ENCODE measurements at places on chromosomes 5 and 9. TPM values are rescaled to one million over a fixed set of nuclear protein-coding genes. Genes with fewer than 3 reads are reported as not detected.
A peak's percentile ranks its signal among the peaks of the same experiment; 100 is the strongest.

The AQP7 gene
- total RNA-seq: 0.55 TPM

The GABRA6 gene
- not detected for total RNA-seq

The HAVCR2 gene
- total RNA-seq: 66.9 TPM

The CAMK4 gene
- 66.1 TPM for total RNA-seq

The ORM2 gene
- not detected for total RNA-seq

The ENG gene
- 14.1 TPM for total RNA-seq

The OR1Q1 gene
- not detected for total RNA-seq

DNA sequence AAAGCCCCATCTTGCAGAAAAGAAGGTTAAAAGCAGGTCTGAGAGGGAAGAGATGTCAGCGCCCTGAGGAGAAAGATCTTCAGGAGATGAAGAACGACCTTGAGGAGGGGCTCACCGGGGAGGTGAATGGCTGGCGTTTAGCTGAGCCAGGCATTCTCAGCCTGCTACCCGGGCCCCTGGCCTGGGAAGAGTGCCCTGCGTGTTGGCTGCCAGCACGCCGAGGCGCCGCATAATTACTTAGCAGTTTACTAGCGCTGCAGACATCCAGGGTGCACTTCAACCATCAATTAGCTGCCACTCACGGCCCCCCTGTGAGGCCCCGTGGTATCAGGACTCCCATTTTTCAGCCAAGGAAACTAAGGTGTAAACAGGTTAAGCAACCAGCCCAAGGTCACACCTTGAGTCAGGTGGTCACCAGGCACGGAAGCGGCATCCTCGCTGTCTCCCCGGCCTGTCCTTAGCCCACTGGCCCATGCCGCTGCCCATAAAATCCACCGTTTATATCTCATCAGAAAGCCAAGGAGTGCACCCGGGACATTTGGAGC is 551.9 kb downstream of the BNC2 start:
- no peaks in the 10 kb centered on the region for H3K36me3 ChIP-seq
- no peak overlapping the region for H3K4me3 ChIP-seq
- H3K4me1 ChIP-seq: no peaks in the 10 kb centered on the region
- DNase-seq: no peak
- no peaks in the 10 kb centered on the region for H3K27me3 ChIP-seq

DNA sequence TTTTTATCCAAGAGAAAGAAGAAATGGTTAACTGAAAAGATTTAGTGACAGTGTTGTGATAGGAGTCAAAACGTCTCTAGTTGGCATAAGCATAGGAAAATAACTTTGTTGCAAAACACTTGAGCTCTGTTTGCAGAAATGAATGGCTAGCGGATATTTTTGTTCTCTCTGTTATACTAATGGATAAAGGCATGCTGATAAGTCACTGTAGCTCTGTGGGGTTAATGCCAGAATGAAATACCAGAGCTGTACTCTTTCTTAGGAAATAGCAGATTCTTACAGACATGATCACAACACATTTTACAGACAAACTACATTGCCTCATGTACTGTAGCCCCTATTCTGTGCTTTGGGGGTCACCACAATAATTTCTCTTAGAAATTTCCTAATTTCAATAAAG is 202.8 kb downstream of the DMRTA1 start:
- DNase-seq: no peak
- H3K36me3 ChIP-seq: no peaks in the 10 kb centered on the region
- H3K27me3 ChIP-seq: no peaks in the 10 kb centered on the region
- H3K27ac ChIP-seq: no peak overlapping the region

DNA sequence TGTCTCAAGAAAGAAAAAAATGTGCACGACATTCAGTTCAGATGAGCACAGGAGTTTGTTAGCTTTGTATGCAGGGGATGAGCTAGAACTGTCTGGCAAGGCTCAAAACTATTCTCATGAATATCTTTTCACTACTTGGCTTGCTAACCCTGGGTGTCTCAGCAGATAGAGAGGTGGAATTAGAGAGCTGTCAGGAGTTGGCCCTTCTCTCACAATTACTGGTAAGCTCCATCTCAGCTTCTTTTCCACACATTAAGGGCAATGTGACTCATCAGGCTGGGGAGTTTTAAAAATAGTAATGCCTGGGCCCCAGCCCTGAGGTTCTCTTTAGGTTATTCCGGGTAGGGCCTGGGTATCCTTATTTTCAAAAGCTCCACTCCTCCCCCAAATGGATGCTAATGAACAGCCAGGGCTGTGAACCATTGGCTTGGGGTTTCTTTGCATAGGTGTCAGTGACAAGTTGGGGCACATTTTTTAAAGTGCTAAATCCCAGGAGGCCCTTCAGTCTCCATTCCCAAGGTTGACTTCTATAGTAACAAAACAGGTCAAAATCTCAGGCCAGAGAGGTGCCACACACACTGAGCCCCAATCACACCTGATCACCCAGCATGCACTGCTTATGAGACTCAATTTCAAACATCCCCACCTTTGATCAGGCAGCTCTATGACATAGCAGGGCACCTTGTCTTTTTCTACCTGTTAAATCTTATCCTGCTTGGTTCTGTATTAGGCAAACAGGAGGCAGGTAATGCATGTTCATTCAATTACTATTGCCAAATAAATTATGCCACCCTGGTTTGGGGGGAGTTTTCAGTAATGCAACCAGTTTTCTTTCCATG is 239.7 kb upstream of the DAP start:
- no peak for DNase-seq
- H3K4me1 ChIP-seq: no peaks in the 10 kb centered on the region
- no peaks in the 10 kb centered on the region for H3K27me3 ChIP-seq
- no peak overlapping the region for H3K27ac ChIP-seq
- no peak overlapping the region for H3K4me3 ChIP-seq

- H3K4me1 ChIP-seq: peaks cover 6% of the 10 kb centered on the region
- peaks cover 14% of the 10 kb centered on the region for H3K27me3 ChIP-seq
- H3K27ac ChIP-seq: no peak overlapping the region
- no peak overlapping the region for H3K4me3 ChIP-seq
- no peak for DNase-seq
These were observed 31.8 kb downstream of the DNAI1 start for GRCh38 chr9:34490360-34490759.

GRCh38 chr9:1051584-1052275 is 1.6 kb downstream of the DMRT2 start:
- DNase-seq: peak; percentile 51
- H3K36me3 ChIP-seq: peaks cover 14% of the 10 kb centered on the region
- H3K4me3 ChIP-seq: peak overlapping the region; percentile 42
- H3K27ac ChIP-seq: no peak overlapping the region
- peaks cover 86% of the 10 kb centered on the region for H3K27me3 ChIP-seq
- peaks cover 48% of the 10 kb centered on the region for H3K4me1 ChIP-seq

DNA sequence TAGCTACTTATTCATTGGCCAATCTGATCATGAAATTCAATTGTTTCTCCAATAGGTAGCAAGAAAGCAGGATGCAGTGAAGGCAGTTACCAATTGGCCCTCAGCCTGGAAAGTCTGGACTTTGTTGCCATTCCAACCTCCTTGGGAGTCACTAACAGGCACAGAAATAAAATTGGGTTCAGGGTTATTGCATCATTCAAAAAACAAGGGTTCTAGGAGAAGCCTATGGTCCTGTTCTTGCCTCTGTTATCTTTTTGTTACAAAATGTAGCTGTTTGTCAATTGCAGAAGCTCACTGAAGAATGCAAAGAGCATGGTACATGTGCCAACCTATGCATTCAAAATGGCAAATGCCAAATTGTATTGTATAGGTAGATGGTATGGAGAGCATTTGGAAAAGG is 51.0 kb upstream of the CCNG1 start:
- H3K36me3 ChIP-seq: no peaks in the 10 kb centered on the region
- no peak overlapping the region for H3K27ac ChIP-seq
- no peaks in the 10 kb centered on the region for H3K4me1 ChIP-seq
- H3K4me3 ChIP-seq: no peak overlapping the region
- no peak for DNase-seq

DNA sequence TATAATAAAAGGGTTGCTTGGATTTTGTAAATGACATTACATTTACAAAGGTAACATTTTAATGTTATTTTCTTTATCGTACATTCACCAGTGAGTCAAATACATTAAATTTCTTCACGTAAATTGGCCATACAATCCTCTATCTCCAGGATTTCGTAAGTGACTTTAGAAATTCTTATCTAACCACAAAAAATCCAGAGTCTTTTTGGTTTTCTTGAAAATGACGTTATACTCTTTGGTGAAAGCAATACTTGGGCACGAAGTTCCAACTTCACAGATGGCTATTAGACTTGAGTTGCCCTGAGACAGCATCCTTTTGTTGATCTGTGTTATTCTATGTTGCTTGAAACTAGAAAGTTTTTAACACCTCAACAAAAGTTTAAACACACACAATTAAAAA is 87.4 kb upstream of the CDH10 start:
- no peak for DNase-seq
- H3K4me1 ChIP-seq: no peaks in the 10 kb centered on the region
- no peak overlapping the region for H3K27ac ChIP-seq
- H3K4me3 ChIP-seq: no peak overlapping the region
- no peaks in the 10 kb centered on the region for H3K36me3 ChIP-seq

DNA sequence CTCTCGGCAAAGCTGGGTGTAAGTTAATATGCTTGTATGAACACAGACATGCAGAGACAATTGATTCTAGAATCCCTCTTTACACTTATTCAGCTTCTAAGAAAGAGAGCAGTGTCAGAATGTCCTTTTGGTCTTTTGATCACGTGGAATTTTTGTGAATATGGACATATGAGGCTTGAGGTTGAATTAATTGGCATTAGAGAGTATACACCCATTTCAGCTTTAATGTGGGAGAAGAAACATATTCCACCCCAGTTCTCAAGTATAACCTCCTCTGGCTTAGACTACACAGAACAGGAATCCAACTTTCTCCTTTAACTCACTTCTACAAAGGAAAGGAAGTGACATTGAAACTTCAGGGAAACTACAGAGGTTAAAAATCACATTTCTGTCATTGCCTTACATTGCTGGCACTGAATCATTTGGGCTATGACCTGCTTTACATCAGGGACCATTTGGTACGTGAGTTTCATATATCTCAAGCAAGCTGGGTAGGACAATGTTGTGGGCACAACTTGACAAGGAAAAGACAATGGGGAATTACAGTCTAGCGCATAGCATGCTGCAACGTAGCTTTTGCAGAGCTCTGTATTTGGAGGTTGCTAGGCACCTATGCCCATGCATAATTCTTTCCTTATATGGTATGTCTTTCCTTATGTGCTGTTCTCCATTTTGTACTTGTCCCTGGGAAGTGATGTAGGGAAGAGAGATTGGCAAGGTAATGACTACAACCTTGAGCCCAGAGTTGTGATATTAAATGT is 19.5 kb downstream of the DAB2 start:
- H3K36me3 ChIP-seq: no peaks in the 10 kb centered on the region
- peaks cover 3% of the 10 kb centered on the region for H3K27me3 ChIP-seq
- H3K4me1 ChIP-seq: no peaks in the 10 kb centered on the region
- no peak for DNase-seq
- H3K27ac ChIP-seq: no peak overlapping the region

Data from activated CD4-positive, alpha-beta memory T cell treated with anti-CD3 and anti-CD28 coated beads, Interleukin-2, amount 10 ng/mL, durations not matched to agents 7 days and 5 days (primary cell).